Adrenal gland (tissue), 19 donors: ENCODE measurements at places on chromosomes 3 and 15.
A peak's percentile ranks its signal among the peaks of the same experiment; 100 is the strongest.

- DNase-seq: no peak
Measured at GRCh38 chr3:112739252-112739965, 98.5 kb upstream of the CCDC80 start.

DNA sequence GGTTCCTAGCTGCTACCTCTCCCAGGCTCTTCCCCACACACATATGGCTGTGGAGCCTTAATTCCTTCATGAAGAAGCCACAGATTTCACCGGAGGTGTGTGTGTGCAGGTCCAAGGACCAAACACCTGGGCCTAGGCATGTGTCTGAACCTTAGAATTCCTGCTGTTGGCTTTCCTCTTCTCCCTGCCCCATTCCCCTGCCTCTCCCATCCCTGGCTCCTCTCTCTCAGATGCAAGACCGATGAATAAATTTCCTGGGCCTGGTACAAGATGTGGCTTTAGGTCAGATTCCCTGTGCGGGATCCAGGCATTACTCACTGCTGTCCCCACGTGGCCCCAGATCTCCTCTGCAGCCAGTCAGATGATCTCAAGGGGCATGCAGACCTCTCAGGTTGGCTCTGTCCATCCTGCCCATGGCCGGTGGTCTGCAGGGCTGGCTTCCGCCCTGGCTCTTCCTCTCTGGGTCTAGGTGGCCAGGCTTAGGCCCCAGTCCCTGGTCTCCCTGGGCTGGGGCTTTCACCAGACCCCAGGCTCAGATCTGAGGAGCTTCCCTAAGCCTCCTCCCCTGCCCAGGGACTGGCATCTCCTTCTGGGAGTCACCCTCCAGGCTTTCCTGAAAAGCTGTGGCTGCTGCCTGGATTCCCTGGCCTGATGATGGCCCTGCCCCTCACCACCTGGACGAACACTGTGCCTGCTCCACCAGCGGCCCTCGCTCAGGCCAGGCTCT lies 20.5 kb downstream of the CCR9 start:
- DNase-seq: no peak

DNA sequence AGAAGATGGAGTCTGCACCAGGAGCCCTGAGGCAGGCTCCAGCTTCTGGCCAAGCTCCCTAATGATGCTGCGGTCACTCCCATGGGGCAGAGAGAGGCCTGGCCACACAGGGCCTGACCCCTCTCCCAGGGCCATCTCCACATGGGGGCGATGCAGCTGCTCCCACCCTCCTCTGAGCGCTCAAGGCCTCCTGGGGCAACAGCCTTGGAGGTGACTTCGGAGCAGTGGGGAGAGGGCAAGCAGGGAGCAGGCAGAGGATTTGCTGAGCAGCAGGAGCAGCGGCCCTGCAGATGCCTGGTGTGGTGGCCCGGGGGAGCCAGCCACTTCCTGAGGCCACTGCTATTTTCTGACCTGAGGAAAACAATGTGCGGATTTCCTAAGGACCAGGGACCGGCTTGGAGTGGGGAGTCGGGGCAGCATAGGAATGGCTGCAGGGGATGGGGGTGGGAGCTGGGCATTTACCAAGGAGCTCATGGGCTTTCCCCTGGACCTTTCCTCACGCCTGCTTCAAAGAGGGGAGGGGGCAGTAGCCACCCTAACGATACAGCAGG lies 81.6 kb upstream of the RPL32 start:
- no peak for DNase-seq

- DNase-seq: peak; percentile 71
Measured at GRCh38 chr3:105868431-105868741, 426 bp downstream of the CBLB start.

DNA sequence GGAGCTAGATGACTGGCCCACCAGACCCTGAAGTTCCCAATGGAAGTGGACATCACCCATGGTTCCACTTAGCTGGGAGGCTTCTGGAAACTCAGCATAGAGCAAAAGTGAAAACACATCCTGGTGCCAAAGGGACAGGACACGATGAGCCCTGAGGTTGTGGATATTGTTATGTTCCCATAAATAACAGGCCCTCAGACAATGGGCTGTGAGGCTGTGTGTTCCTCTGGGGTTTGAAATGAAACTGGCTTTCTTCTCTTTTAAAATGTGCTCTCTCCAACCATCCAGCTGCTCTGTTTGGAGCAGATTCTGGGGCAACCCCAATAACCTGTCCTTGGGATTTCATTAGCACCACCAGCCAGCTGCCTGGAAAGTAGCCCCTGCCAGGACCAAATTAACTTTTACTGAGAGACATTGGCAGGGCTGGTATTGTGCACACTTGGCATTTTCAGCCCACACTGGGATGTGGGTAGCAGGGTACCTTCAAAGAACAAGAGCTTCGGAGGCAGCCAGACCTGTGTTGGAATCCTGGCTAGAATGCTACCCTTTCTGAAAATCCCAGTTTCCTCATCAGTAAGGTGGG lies 97.5 kb downstream of the DNAJB8 start:
- DNase-seq: no peak

DNA sequence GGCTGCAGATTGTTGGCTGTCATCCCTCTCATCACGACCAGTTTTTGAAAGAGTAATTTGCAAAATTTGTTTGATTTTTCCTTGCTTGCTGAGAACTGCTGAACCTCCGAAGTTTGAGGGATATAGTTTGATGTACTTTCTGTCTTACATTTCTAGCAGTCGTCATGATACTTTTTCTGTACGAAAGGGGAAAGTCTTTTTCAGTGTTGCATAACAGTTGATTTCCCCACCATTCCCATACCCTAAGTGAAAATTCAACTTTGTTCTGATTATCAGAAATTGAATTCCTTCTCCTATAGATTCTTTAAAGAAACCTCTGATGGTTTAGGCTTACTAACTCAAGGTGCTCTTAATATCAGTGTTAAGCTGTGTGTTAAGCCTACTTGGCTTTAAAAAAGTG lies 1.6 kb downstream of the PDE8A start:
- DNase-seq: no peak

GRCh38 chr3:29694783-29695182 lies 413.9 kb downstream of the RBMS3 start:
- no peak for DNase-seq

GRCh38 chr3:194950906-194951628 lies 265.4 kb downstream of the FAM43A start:
- DNase-seq: no peak

DNA sequence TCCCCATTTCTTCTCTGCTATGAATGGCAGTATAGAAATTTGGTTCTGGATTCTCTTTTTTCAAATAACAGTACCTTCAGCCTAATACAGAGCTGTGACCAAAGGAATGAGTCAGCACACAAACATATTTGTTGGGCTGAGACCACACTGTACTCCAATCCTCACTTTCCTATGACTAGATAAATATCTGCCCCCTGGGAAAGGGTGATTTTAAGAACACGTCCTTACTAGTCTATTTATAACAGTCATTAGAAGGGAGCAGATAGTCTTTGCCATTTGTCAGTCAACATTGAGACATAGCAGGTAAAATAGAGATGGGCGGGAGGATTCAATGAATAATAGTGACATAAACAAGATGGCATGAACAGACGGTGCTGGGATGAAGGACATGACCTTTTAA lies 461.3 kb downstream of the MCTP2 start:
- no peak for DNase-seq

DNA sequence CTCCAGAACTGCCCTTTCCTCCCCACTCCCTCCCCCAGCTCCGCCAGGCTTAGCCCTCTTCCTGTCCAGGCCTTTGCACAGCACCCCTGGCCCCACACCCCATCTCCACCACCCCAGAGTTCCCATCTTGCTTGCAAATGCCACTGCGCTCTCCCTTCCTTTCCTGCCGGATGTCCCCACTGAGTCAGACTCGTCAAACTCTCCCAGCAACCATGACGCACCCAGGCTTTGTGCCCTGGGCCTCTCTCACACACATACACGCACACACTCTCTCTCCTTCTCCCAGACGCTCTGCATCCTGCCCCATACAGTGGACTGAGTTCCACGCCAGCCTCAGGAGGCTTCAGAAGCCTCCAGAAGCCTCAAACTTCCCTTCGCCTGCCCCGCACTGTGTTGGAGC lies 2.8 kb upstream of the CCDC9B start:
- DNase-seq: no peak

DNA sequence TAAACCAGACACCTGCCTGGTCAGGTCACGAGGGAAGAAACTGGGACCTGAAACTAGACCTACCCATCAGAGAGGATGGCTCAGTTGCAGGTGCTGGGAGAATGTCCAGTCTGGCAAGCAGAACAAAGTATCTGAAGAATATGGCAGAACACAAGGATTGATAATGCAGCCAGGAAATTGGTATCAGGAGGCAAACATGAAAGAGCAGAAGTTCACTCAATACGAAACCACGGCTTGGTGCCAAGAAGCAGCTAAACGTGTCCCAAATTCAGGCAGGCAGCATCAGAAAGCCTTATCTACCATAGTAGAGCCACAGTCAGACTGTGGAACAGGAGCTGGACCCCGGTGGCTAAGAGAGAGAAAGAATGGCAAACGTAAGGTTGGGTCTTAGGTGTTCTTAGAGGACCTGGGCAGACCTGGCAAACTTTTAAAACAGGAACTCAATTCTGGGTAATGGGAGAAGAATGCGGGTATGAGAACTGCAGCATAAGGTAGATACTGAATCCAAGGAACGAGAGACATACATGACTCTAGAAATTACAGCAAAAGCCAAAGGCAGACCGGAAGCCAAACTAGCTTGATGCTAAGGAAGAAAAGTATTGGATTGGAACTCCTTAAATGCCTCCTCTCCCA lies 169.0 kb upstream of the NECTIN3 start:
- DNase-seq: no peak

GRCh38 chr3:48765376-48765775 lies 48.4 kb upstream of the IP6K2 start:
- DNase-seq: no peak

GRCh38 chr3:134179508-134179907 lies 71.2 kb downstream of the RYK start:
- no peak for DNase-seq

GRCh38 chr3:197590313-197590962 lies 34.7 kb upstream of the BDH1 start:
- DNase-seq: no peak

DNA sequence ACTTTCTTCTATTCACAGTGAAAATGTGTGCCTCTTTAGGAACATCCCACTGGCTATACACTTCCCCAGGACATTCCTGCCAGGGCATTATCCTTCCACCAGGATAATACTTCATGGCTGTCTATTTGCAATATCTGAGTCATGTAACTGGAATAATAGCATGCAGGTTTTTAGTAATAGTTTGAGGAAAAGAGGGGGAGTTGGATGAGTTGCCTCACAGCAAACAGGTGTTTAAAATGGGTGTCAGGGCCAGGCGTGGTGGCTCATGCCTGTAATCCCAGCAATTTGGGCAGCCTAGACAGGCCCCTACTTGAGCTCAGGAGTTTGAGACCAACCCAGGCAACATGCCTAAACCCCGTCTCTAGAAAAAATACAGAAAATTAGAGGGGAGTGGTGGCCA lies 585.9 kb downstream of the DIPK2A start:
- no peak for DNase-seq

DNA sequence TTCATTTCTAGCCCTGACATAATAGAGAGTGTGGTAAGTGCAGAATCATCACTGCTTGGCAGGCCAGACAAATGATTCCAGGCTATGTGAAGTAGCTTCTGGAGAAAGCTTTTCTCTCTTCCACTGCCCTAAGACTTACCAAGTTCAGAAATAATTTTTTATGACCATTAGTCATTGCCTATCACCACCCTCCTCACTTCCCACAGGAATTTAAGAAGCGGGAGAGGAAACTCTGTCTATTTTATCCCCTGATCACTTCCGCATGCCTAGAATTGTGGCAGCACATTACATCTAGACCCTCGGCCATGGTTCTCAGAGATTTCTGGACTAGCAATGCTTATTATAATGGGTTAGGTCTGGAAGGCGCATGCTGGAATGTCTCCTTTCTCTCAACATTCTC lies 397.8 kb upstream of the NR2F2 start:
- no peak for DNase-seq

DNA sequence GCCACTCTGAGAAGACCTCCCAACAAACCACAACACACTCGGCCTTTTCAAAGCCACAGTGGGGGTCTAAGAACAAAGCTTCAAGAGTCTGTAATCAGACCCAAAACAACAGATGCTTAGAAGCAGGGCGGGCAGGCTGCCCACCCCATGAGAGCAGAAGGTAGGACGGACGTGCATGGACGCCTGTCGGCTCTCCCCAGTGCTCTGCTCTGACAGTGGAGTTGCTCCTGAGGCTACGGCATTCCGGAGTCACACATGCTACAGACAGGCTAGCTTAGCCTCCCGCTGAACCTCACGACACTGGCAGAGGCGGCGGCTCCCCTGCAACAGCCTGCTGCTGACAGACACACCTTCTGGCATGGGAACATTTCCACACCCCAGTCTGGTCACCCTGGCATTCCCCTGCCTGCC lies 33.5 kb downstream of the SLCO2A1 start:
- no peak for DNase-seq

- no peak for DNase-seq
Measured at GRCh38 chr3:120708408-120708807, 26.4 kb upstream of the HGD start.

GRCh38 chr3:110736332-110736731 lies 335.3 kb upstream of the NECTIN3 start:
- no peak for DNase-seq

DNA sequence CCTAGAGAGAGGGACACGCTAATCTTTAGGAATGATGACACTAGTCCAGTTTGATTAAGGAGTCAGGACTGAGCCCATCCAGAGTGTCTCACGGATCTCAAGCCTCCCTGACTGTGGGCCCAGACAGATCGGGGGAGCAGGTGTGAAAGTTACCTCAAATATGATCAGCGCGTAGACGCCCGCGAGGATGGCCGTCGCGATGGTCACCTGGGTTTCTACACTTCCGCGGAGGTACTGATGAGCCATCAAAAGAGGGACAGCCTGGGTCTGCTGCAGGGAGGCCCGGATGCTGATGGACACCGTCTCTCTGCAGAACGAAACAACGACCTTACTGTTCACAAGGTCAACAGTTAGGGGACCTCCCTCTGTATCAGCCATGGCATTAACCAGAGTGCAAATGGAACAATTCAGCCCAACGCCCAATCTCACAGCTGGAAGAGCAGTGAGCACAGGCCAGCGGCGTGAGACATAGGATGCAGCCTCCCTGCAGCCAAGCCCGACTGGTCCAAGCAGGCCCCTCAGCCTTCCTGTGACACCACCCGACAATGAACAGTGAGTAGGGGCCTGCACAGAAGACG lies 84.4 kb downstream of the OCA2 start:
- no peak for DNase-seq

- DNase-seq: no peak
Measured at GRCh38 chr15:62262305-62262941, 97.3 kb upstream of the C2CD4B start.

DNA sequence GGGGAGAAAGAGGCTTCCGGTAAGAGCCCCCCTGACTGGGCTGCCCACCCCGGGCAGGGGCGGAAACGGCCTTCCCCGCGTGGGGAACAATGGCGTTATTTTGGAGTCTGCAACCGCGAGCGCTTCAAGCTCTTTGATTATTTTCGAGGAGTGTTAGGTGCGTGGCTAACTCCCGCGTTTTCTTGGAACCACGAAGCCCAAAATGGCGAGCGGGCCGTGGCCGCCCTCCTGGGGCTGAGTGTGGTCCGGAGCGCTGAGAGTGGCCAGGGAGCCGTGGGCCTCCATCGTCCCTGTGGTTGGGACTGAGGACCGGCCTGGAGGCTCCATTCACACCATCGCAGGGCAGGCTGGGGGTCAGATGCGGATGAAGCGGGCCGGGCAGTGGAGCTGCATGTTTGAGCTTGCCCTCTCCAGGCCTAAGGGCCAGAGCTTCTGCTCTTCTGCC lies 44.6 kb upstream of the POLG start:
- DNase-seq: no peak
